ENCODE measurements at places on chromosomes 6 and 20.
A peak's percentile ranks its signal among the peaks of the same experiment; 100 is the strongest.

- peak; percentile 13 for ATAC-seq
Observed at GRCh38 chr6:36914227-36914794, 28.6 kb downstream of the C6orf89 start.

- peak; percentile 23 for ATAC-seq
Observed at GRCh38 chr6:33578164-33578563, 1.9 kb downstream of the BAK1 start.

GRCh38 chr6:107668743-107669474 lies 155.2 kb downstream of the SCML4 start:
- peak; percentile 94 for ATAC-seq

GRCh38 chr6:88493717-88494116 lies 327.6 kb upstream of the CNR1 start:
- ATAC-seq = no peak

GRCh38 chr20:10180651-10181235 lies 37.9 kb upstream of the SNAP25 start:
- no peak for ATAC-seq

DNA sequence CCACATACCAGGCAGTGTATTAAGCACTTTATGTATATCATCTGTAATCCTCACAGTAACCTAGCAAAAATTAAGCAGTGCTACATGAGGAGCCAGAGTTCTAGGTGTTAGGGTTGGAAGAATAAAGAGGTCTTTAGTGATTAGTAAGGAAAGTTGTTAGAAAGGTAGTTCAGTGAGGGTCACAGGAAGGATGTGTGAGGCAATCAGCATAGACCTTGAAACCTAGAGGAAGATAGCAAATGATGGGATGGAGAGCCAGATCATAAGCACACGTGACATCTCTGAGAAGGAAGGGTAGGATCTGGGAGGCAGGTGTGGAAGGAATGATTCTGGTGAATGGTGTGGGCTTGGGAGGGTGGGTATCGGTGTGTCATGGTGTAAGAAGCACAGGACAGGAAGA lies 2.2 kb downstream of the KAT14 start:
- ATAC-seq = no peak

- ATAC-seq = no peak
Observed at GRCh38 chr6:22042706-22043105, 254.1 kb downstream of the PRL start.

DNA sequence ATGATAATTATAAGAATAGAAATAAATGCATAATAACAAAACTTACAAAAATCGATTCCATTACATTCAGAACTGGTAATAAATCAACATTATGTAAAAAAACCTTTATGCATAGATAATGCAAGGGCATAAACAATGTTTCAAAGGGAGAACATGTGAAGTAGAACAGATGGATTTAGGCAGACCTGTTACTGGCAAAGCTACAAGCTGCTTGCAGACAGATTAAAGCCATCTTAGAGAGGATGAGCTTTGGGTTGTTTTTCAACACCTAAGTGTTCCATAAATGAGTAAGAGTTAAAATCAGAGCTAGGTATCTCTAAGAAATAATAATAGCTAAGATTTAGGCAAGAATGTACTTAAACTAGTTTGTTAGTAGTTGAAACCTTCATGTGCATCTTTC lies 37.2 kb downstream of the SNAP25 start:
- ATAC-seq = no peak
